ENCODE measurements at places on chromosomes 11 and 22.

DNA sequence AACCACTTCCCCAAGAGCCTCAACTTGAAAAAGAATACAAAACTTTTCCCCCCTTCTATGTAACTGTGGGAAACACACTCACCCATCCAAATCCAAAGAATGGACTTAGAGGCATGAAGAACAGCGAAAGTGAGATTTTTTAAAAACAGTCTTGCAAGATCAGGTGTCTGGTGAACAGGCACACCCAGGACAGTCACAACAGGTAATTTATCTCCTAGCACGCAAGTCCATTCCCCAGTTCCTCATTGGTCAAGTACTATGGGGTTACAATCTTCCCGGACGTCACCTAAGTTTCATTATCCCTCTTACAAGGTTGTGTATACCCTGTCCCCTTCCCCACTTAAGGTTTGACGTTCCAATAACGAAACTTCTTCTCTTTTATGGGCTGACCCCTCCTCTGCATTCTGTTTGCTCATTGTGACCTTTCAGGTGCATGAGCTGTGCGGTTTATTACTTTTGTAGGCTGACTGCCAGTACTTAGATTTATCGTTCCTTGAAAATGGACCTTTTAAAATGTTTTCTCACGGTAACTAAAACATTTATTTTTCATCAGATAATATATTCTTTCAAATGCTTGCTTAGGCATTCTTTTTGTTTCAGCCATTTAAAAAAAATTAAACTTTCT, 1401.9 kb downstream of the FAM181B start:
- no peak for DNase-seq

DNA sequence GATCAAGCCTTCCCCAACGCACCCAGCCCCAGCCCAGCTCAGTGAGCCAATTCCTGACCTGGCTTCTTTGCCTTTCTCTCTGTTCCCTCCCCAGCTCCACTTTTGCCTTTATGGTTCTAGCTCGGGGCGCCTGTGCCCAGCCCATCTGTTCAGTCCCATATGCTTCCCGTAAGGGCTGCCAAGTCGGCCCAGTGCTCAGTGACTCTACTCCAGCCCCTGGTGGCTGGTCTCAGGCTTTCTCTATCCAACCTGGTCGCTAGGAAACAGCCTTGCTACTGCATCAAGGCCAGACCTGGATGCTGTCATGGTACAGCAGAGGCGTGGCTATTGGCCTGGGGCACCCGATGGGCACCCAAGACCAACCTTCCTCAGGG, 178.0 kb downstream of the DSCAML1 start:
- DNase-seq: no peak

DNA sequence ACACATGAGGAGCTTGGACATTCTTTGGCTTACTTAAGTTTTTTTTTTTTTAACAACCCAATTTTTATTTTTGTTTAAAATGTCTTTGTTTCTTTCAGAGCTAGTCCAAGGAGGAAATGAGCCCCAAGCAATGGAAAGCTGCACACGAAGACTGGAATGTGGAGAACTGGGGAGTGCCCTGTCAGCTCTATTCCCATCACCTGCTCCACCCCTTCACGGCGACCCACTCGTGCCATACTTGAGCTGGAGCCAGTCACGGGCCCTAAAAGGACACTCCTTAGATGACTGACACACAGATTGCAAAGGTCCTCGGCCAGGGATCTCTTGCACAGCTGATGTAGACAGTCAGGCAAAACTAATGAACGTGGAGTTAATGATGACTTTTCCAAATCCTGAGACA, 10.6 kb upstream of the SLC25A18 start:
- DNase-seq: no peak

DNA sequence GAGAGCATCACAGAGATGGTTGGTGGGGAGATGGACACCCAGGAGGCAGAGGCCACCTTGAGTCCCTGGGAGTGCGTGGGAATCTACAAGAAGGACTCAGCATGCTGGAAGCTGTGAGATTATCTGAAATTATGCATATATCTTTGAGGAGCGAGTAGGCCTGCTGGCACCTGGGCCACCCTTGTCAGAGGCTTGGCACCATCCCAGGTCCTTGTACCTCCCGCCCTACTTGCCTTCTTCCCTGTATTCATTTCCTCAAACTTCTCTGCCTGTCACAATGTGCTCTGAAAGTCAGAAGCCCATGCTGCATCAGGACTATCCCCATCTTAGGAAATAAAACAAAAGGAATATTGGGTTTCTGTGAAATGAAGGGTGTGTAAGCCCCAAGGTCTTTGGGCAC, 133.0 kb upstream of the CSNK2A3 start:
- no peak for DNase-seq

DNA sequence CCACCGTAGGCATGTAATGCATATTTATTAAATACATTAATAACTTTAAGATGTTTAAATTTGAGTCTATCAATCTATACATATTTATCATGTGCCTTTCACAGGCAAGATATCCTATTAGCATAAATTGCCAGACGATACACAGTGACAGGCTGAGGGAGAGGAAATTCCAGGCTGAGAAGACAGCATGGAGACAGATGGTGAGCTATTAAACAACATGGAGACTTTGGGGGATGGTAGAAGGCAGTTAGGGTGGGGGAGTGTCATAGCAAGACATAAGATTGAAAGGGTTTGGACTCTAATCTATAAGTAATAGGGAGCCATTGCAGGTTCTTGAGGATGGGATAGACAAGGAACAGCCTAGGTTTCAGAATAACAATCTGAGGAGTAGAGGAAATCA, 138.5 kb downstream of the NXPE2 start:
- no peak for DNase-seq

Measured in CD4-positive, CD25-positive, alpha-beta regulatory T cell (primary cell).